ENCODE measurements at places on chromosomes 11 and 22. TPM values are rescaled to one million over a fixed set of nuclear protein-coding genes. Genes with fewer than 3 reads are reported as not detected.

Gene APOL5
- not detected for total RNA-seq

Gene CLMP
- 184 TPM for total RNA-seq

Gene BRSK2
- 1.0 TPM for total RNA-seq

DNA sequence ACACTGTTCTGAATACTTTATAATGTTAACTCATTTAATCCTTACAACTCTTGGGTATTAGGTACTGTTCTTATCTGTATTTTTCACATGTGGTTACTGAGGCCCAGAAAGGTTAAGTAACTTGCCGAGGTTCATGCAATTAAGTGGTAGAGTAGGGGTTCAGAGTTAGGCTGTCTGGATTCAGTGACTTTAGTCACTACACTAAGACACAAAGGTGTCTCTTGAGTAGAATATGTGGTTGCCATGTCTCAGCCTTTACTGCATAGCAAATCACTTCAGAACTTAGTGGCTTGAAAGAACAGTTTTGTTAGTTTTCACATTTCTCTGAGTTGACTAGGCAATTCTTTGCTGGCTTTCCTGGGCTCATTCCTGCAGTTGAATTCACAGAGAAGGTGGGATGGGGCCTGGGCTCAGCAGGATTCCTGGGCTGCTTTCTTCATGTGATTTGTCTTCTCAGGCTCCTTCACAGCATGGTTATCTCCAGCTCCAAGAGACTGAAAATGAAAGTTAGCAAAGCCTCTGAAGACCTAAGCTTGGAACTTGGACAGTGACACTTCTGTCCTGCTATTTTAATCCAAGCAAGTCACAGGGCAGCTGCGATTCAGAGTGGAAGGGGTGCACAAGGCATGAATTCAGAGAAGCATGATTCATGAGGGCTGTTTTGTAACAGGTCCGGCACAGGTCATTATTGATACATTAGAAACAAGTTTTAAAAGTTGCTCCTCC is 68.3 kb downstream of the SPECC1L start:
- H3K27ac ChIP-seq: no peak overlapping the region
- no peaks in the 10 kb centered on the region for H3K27me3 ChIP-seq
- H3K4me3 ChIP-seq: no peak overlapping the region
- H3K4me1 ChIP-seq: peaks cover 13% of the 10 kb centered on the region
- H3K36me3 ChIP-seq: peaks cover 66% of the 10 kb centered on the region

DNA sequence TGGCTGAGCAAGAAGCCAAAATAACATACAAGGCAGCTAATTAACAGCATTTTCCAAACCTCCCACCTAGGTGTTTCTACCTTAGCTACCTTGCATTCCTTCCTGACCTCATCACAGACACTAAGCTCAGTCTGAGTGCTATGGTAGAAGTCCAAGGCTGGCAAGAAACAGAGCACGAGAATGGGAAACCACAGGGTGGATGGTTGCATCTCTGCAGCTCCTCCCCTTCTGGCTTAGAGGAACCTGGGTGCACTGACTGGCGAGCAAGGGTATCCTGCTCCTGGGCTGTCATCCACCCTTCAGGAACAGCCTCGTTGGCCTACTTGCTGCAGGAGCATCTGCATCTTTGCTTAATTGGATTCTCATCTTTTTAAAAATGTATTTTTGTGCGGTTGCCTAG is 73.1 kb upstream of the KIRREL3 start:
- H3K36me3 ChIP-seq: no peaks in the 10 kb centered on the region
- no peaks in the 10 kb centered on the region for H3K27me3 ChIP-seq
- no peak for DNase-seq
- no peaks in the 10 kb centered on the region for H3K4me1 ChIP-seq
- H3K4me3 ChIP-seq: no peak overlapping the region

DNA sequence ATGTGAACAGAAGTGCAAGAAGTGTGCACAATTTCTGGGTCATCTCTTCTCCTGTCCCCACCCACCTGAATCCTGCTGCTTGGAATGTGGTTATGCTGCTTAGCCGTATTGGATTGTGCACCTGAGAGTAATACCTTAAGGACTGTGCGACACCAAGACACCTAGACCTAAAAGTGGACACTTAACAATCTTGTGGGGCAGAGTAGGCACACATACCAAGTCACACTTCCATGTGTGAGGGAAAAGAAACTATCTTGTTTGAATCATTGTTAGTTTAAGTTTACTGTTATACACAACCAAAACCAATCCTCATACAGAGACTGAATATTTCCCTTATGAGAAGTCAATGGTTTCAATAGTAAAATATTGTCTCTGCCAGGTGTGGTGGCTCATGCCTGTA is 93.7 kb downstream of the CCDC83 start:
- H3K27ac ChIP-seq: no peak overlapping the region
- no peak for DNase-seq
- no peak overlapping the region for H3K4me3 ChIP-seq
- H3K36me3 ChIP-seq: peaks cover 7% of the 10 kb centered on the region

GRCh38 chr11:67351275-67352005 is 1.9 kb downstream of the POLD4 start:
- no peaks in the 10 kb centered on the region for H3K36me3 ChIP-seq
- H3K27ac ChIP-seq: peak overlapping the region; percentile 98
- DNase-seq: no peak

DNA sequence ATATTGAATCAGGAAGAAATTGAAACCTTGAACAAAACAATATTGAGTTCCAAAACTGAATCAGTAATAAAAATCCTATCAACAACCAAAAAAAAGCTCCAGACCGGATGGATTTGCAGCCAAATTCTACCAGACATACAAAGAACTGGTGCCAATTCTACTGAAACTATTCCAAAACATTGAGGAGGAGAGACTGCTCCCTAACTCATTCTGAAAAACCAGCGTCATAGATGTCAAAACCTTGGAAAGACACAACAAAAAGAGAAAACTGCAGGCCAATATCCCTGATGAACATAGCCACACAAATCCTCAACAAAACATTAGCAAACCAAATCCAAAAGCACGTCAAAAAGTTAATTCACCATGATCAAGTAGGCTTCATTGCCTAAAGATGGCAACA is 353.8 kb downstream of the TMEM135 start:
- no peak for DNase-seq
- no peaks in the 10 kb centered on the region for H3K36me3 ChIP-seq
- H3K4me3 ChIP-seq: no peak overlapping the region
- no peak overlapping the region for H3K27ac ChIP-seq
- H3K27me3 ChIP-seq: no peaks in the 10 kb centered on the region

DNA sequence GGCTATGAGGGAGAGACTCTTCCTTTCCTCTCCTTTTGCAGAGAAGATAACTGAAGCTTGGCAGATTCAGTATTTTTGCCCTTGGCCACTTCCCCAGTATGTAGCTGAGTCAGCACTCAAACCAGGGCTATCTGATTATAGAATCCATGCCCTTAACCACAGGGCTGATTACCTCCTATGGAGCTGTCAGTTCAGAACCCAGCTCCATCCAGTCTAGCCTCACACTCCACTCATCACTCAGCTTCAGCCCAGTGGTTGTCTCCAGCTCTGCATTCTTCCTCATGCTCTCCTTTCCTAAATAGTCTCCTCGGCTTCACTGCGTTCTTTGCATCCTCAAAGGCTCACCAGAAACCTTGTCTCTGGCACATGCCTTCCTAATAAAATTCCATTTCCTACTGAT is 151.6 kb upstream of the BLID start:
- H3K4me1 ChIP-seq: no peaks in the 10 kb centered on the region
- H3K4me3 ChIP-seq: no peak overlapping the region
- no peaks in the 10 kb centered on the region for H3K27me3 ChIP-seq

- peaks cover 33% of the 10 kb centered on the region for H3K4me1 ChIP-seq
- no peak for DNase-seq
- no peaks in the 10 kb centered on the region for H3K27me3 ChIP-seq
- H3K27ac ChIP-seq: no peak overlapping the region
- H3K36me3 ChIP-seq: no peaks in the 10 kb centered on the region
These were observed 60.9 kb upstream of the CLMP start for GRCh38 chr11:123255909-123256308.

- no peak overlapping the region for H3K4me3 ChIP-seq
- H3K27me3 ChIP-seq: no peaks in the 10 kb centered on the region
- DNase-seq: no peak
- no peaks in the 10 kb centered on the region for H3K4me1 ChIP-seq
- H3K27ac ChIP-seq: no peak overlapping the region
These were observed 1.7 kb upstream of the IL2RB start for GRCh38 chr22:37151401-37151800.
